Colonic mucosa (tissue), 4 donors: ENCODE measurements at places on chromosomes 3 and 15.

DNA sequence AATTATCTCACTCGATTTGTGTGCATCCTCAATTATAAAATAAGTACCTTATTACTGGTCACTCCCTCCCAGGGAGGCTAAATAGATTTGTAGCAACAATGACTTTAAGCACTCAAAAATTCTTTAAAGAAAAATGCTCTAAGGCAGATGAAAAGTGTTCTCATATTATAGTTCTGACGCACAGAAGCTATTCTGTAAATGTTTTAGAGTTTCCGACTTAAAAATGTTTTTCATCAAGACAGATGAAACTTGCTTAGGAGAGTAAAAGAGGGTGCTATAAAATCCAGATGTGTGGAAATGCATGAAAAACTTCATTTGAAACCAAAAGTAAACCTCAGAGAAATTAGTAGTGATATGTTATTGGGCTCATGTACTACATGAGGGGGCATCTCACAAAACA, 398.4 kb upstream of the KCNMB2 start:
- no peak for DNase-seq

DNA sequence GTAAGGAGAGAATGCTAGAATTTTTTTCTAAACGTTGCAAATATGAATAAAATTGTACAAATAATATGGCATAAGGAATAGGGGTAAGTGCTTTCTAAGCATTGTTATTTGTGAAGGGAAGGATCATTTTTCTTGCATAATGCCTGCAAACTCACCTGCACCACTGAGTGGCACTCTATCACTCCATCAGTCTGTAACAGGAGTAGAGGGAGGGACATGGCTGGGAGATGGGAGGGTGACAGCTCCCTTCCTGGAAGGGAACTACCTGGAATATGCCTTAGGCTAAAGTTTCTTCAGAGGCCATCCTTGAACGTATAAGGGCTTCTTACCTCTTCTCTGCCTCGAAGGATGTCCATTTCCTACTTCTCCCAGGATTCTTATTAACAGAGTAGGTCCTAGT, 3.0 kb downstream of the NAALADL2 start:
- DNase-seq, result peak; percentile 64

- DNase-seq, result no peak
Observed at GRCh38 chr15:73295630-73296286, 73.0 kb downstream of the HCN4 start.

DNA sequence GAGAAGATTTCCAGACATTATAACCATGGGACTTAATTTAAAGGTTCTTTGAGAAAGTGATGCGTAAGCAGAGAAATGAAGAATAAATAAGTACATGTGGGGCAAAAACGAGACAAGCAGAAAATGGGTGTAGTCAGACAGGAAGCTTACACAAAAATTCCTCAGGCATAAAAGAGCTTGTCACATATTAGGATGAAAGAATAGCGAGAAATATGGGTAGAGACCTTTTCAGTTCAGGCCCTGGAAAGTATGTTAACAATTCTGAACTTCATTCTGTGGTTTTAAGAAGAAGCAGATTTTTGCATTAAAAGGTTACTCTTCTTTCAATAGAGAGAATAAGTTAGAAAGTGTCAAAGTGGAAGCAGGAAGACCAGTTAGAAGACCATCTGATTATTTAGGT, 352.4 kb downstream of the ROBO1 start:
- no peak for DNase-seq

GRCh38 chr15:66996094-66996493, 69.3 kb upstream of the SMAD3 start:
- DNase-seq, result no peak

DNA sequence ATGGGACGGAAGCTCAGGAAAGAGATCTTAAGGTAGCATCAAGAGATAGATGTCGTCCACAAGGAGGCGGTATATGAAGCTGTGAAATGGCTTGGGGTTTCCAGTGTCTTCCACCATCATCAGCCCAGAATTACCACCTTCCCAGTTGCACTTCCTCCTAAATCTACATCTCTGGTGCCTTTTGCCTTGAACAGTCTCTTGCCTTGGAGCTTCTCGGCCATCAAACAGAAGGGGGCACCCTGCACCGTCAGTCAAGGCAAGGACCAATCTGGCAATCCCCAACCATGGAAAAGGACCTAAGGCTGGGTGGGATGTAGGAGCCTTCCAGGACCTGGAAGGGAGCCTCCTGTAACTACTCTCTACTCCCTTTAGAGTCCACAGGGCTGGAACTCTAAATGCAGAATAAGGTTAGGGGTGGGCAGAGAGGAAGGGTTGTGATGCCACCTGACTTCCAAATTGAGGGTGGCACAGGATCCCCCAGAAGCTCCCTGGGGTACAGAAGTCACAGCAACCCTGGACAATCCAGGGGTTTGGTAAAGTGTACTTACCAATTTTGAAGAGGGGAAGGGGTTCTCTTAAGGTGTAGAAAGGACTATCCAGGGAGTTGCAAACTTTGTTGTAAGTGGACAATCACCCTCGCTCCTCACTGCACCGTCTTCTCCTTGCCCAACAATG, 1.0 kb upstream of the RYR3 start:
- peak; percentile 20 for DNase-seq

DNA sequence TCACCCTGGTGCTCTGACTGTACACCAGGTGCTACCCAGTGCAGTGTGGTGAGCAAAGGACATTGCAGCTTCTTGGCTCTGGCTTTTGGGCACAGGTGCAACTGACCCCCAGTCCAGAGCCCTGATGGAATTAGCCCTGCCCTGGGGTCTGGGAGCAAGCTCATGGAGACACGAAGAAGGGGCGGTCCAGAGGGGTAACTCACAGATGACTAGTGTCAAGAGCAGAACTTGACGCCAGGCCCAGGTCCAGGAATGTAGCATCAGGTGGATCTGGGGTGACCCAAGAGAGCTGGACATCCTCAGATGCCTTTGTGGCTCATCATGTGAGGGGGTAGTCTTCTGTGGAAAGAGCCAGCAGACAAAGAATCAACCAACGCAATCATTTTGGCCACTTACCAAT, 88.9 kb downstream of the ASB7 start:
- DNase-seq, result peak; percentile 4

GRCh38 chr3:66692766-66693150, 191.9 kb upstream of the LRIG1 start:
- DNase-seq, result no peak

DNA sequence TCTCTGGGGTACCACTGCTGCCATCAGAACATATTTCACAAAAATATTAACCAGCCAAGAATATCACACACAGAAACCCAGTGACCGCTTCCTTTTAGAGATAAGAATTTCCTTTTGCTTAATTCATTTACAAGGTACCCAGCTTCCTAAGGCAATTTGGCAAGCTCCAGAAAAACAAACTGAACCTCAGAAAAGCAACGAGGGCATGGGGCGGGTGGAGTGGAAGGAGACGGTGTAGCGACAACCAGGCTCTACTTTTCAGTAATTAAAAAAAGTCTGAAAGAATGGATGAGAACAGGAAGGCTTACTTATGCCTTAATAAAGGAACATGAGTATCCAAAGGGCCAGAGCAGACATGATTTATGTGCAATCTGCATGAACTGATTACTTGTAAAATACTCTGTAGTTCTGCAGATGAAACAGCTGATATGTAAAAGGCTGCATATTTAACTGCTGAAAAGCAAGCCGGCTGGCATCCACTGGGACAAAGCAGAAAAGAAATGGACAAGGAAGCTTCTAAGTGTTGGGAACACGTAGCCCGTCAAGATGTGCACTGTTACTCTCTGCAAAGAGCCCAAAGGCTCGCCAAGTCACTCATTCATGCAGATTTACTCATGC, 18.6 kb downstream of the RFTN1 start:
- DNase-seq, result no peak

DNA sequence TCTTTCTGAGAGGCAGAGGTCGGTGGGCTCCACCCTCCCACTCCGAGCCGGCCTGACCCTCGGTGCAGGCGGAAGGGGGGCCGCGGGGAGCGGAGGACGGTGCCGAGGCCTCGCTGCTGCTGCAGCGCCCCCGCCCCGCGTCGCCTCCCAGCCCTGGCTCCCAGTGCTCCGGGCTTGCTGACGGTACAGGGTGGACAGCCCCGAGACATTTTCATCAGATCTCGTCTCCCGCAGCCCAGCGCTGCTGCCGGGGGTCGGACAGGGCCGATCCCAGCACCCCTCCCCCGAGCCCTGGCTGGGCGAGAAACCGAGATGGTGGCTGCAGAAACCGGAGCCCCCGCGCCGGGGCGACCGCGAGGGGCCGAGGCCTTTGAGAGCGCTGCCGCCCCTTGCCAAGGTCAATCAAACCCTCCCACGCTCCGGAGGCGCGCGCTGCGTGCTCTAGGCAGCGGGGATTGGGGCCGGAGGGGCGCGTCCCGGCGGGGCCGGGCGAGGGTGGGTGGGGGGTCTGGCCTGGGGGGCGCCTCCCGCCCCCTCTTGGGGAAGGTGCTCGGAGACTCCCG, 42.5 kb downstream of the EPHB3 start:
- no peak for DNase-seq

GRCh38 chr3:62368290-62368704, 5.1 kb downstream of the FEZF2 start:
- DNase-seq, result no peak

- peak; percentile 37 for DNase-seq
Observed at GRCh38 chr3:160665784-160666526, 11.0 kb upstream of the ARL14 start.

DNA sequence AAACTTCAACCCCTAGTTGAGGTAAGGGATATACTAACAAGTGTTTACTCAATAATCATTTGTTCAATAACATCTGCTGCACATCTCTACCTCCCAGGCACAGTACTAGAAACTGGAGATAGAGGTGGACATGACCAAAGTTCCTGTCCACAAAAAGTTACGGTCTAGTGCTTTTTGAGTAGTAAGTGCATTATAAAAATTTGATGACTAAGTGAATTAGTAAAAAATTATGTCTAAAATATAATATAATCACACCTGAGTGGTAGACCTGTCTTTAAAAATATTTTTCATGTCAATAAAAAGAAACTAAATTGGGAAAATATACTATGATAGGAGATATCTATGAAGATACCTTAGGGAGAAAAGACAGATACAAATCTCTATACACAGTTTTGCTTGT, 121.5 kb upstream of the FHIT start:
- no peak for DNase-seq

DNA sequence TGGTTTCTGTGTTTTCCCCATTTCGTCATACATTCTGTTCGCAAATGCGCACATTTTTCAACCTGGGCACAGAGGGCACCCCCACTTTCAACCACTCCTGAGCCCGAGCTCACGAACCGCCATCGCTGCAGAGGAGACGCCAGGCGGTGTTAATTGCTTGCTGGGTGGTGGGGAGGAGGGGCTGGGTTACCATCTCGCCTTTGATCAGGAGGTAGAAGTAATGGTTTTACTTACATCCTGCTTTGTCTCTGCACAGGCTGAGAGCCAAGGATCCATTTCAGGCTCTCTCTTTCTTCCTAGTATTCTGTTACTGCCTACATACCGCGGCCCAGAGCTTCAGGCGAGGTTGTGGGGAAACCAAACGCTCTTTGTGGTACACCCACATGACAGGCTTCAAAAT, 177.3 kb upstream of the WNT5A start:
- no peak for DNase-seq

- DNase-seq, result no peak
Observed at GRCh38 chr15:89975482-89976245, 25.5 kb upstream of the ZNF710 start.

- DNase-seq, result no peak
Observed at GRCh38 chr3:186513386-186513785, 30.8 kb downstream of the CRYGS start.

GRCh38 chr3:197364410-197365071, 66.1 kb upstream of the DLG1 start:
- no peak for DNase-seq

DNA sequence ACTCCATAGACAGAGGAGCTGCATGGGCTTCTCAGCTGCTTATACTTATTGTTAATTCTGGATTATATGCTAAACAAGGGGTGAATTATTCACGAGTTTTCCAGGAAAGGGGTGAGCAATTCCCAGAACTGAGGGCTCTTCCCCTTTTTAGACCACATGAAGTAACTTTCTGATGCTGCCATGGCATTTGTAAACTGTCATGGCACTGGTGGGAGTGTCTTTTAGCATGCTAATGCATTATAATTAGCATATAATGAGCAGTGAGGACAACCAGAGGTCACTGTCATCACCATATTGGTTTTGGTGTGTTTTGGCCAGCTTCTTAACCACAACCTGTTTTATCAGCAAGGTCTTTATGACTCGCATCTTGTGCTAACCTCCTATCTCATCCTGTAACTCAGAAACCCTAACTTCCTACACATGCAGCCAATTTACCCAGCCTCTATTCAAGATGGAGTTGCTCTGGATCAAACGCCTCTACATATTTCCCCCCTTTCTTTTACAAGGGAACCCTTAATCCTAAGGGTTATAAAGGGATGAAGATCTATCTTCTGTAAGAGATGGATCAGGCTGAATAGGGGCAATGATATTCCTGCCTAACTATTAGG, 12.1 kb upstream of the DMXL2 start:
- no peak for DNase-seq

- DNase-seq, result no peak
Observed at GRCh38 chr3:184260724-184261269, 556 bp downstream of the CAMK2N2 start.

- DNase-seq, result no peak
Observed at GRCh38 chr3:166085164-166085856, 248.1 kb upstream of the BCHE start.

DNA sequence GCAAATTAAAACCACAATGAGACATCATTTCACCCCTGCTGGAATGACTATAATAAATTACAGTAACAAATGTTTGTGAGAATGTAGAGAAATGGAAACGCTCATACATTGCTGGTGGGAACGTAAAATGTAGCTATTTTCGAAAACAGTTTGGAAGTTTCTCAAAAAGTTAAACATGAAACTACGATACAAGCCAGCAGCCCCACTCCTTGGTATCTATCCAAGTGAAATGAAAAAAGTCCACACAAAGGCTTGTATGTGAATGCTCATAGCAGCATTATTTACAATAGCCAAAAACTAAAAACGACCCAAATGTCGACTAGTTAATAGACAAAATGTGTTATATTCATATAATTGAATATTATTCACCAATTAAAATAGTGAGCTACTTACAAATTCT, 22.9 kb upstream of the CFAP20DC start:
- no peak for DNase-seq

GRCh38 chr3:182794455-182795388, 1.4 kb downstream of the ATP11B start:
- no peak for DNase-seq
